ENCODE measurements at places on chromosomes 3 and 15.
A peak's percentile ranks its signal among the peaks of the same experiment; 100 is the strongest.

- DNase-seq = peak; percentile 95
These were observed at the start of gene ZNF148 for GRCh38 chr3:125374996-125375941. TSS of gene ZNF148 (minus strand) at chr3:125375325. CDS start at chr3:125313640, 61,685 bp downstream.

- peak; percentile 49 for DNase-seq
These were observed 160.9 kb downstream of the ADAMTS17 start for GRCh38 chr15:100180921-100181320.

GRCh38 chr3:71149959-71150954 is 433.3 kb downstream of the FOXP1 start:
- DNase-seq = no peak

GRCh38 chr3:178059836-178060235 is 476.4 kb upstream of the KCNMB2 start:
- no peak for DNase-seq

DNA sequence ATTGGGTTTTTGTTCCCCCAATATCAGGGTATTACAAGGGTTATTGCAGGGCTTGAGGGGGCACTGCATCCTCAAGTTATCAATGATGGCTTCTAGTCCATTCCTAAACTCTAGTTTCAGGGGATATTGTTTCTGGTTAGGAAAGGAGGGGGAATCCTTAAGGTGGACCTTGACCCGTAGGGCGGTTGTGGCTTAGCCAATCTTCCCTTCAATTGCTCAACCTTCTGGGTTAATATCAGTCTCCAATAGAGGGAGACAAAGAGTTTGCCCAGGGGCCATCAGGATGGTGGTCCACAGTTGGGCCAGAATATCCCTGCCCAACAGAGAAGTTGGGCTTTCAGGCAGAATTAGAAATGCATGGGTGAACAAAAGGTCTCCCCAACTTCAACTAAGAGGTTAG is 214.9 kb downstream of the BCHE start:
- no peak for DNase-seq

DNA sequence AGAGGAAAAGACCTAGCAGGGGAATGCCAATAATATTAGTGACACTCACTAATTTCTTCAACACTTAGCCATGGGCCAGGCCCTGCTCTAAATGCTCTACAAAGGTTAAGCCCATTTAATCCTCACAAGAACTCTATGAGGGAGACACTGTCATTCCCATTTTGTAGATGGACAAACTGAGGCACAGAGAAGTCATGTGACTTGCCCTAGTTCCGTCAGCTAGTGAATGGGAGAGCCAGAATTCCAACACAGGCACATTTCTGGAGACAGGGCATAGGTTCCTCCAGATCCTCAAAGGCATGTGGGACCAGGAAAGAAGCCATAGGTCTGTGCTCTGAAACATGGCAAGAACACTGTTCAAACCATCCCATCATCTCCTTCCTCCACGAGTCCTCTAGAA is 31.5 kb downstream of the LOXL1 start:
- no peak for DNase-seq

GRCh38 chr3:46354984-46355383 is 1.1 kb downstream of the CCR2 start:
- DNase-seq = no peak

DNA sequence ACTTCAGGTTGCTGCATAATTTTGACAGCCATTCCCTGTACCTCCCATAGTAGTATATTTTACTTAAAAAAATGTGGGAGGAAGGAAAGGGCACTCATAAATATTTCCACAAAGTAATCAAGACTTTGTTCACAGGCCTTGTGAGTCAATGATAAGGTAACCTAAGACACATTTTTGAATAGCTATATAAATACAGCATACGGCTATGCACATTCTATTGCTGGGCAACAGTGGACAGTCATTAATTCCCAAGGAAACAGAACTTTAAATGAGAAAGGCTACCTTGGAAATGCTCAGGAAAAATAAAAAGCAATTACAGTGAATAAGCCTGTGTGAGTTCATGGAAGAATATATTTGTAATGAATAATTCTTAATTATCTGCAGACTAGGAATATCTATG is 144.0 kb downstream of the CADM2 start:
- no peak for DNase-seq

- DNase-seq = no peak
These were observed 1.3 kb upstream of the MEF2A start for GRCh38 chr15:99564221-99565048.

DNA sequence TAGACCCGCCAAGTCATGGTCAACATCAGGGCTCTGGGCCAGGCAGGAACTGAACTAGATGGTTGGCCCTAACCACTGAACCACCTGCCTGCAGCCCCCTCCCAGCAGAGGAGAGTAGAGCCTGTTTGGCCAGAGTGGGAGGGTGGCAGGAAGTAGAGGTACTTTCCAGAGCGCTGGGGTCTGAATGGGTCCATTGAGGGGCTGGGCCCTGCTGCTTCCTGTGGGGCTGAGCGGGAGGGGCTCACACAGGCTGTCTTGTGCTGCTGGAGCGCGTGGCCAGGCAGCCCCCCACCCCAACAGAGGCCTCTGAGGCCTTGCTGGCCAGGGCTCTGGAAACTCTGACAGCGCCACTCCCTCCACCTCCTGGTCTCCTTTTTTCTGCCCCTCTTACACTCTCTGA is 17.4 kb downstream of the CSPG4 start:
- no peak for DNase-seq

DNA sequence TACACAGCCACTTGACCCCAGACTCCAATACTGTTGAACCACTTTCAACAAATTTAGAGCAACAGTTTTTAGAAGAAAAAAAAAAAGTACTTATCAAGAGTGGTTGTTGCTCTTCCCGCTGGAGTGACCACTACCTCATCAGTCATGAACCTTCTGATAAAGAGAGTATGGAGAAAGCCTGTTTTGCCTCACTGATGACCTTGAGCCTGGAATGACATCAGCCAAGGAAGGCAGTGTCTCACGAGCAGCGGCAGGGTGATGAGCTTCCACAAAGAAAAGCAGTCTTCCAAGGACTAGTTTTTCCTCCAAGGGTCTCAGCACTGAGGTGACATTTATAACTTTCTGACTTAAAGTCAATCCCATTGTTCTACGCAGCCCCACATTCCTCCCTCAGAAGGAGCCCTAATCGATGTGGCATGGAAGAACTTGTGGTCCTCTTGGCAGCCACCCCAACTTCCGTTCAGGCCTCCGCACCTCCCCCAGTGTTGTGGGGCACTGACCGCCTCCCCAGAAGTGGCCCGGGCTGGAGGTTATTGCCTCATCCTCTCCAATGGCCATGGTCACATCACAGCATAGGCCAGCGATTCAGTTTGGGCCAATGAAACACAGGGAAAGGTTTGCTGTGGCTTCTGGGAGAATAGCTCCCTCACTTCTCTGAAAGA is 1.8 kb upstream of the CYP11A1 start:
- DNase-seq = peak; percentile 21

- DNase-seq = no peak
These were observed 163.1 kb upstream of the HES1 start for GRCh38 chr3:193972832-193973231.

DNA sequence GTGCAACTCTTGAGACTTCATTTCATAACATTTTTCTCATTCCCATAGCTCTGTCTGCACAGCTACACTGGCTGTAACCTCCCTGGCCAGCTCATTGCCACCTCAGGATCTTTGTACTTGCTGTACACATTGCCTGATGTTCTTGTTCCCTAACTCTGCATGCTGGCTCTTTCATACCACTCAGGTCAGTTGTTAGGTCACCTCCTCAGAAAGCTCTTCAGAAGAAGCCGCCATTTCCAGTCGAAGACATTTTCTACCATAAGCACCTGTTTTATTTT is 176.2 kb downstream of the AKAP13 start:
- no peak for DNase-seq

DNA sequence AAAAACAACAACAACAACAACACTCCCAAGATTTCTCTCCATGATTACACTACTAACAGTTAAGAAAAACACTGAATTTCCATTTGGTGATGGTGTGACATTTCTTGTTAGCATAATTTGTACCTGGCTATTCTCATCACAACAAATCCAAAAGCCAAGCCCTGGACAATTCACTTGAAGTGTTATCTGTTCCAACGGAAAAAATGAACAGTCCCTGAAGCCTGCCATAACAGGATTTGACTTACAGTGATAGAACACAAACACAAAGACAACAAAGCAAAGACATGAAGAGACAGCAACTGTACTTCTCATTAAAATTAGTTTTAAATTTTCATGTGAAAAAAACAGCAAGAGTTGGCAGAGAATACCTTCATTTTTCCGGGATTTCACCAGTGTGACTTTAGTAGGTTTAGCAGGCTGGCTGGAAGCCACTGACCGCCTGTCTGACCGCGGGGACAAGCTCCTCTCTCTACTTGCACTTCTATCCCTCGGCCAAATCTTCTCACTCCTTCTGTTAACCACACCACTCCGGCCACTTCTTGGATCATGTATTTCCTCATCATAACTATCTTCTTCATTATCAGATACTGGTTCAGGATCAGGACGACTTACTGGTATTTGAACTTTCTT is 56.3 kb downstream of the TJP1 start:
- no peak for DNase-seq

DNA sequence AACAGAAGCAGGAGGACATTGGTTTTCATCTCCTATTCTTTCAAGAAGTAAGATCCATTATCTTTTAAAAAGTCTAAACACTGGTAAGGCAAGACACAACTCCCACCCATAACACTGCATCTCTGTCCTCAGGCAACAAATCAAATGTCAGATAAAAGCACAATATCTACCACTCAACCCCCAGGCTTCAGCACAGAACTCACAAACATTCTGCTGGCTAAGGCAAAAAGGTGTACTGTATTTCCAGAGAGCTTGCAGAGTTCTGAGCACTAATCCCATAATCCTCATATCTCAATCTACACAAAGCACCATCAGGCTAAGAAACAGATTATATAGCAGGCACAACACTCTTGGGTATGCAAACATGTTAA is 20.9 kb downstream of the RAF1 start:
- DNase-seq = no peak

- no peak for DNase-seq
These were observed 52.4 kb upstream of the GOLGA8J start for GRCh38 chr15:30030345-30030744.

- DNase-seq = no peak
These were observed 17.2 kb downstream of the DYNC1LI1 start for GRCh38 chr3:32553459-32553858.

GRCh38 chr3:181698263-181698954 is 13.3 kb upstream of the SOX2 start:
- no peak for DNase-seq

- no peak for DNase-seq
These were observed 249.3 kb upstream of the THBS1 start for GRCh38 chr15:39331584-39331983.

DNA sequence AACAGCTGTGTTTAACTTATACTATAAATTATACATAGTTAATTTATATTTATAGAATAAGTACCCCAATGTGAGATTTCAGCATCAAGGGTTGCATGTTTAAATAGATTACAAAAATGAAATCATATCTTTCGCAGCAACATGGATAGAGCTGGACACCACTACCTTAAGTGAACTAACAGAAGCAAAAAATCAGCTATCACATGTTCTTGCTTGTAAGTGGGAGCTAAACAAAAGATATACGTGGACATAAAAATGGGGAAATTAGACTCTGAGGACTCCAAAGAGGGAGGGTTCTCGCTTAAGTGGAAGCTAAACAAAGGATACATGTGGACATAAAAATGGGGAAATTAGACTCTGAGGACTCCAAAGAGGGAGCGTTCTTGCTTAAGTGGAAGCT is 626.5 kb upstream of the DPPA4 start:
- no peak for DNase-seq

- no peak for DNase-seq
These were observed 44.3 kb downstream of the DHX30 start for GRCh38 chr3:47847260-47847659.

- DNase-seq = no peak
These were observed 69.1 kb downstream of the P3H2 start for GRCh38 chr3:190051641-190052040.

DNA sequence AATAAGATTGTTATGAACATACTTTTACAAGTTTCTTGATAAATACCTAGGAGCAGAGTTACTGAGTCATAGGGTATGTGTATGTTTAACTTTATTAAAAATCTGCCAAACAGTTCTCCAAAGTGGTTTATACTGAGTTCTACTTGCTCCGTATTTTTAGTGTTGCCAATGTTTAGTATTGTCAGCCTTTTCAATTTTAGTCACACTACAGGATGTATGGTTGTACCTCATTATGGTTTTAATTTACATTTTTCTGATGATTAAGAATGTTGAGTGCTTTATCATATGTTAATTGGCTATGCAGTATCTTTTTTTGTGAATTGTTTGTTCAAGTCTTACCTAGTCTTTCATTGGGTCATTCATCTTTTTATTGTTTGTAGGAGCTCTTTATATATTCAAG is 4.3 kb downstream of the TMOD3 start:
- no peak for DNase-seq

- DNase-seq = peak; percentile 42
These were observed 107.6 kb downstream of the LRRK1 start for GRCh38 chr15:101026656-101027272.

DNA sequence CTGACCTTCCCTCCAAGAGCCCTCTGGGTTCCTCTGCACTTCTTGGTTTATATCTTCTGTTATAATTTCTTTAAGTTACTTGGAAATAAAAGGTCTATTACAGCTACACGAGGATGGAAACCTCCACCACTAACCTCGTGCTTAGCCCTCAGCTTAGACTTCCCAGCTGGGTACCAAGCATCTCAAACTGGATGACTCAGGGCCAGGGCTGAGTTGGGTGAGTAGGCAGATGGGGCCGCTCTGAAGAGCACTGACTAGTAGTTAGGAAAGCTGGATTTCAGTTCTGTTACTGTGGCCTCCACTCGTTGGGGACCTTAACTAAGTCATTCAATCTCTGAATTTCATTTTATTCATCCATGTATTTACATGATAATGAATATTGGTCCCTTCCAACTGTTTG is 1036.6 kb downstream of the IGSF11 start:
- no peak for DNase-seq

Measured in activated CD8-positive, alpha-beta memory T cell treated with anti-CD3 and anti-CD28 coated beads for 24 hours (primary cell).